EH (cell line): ENCODE measurements at places on chromosomes 4 and X.

DNA sequence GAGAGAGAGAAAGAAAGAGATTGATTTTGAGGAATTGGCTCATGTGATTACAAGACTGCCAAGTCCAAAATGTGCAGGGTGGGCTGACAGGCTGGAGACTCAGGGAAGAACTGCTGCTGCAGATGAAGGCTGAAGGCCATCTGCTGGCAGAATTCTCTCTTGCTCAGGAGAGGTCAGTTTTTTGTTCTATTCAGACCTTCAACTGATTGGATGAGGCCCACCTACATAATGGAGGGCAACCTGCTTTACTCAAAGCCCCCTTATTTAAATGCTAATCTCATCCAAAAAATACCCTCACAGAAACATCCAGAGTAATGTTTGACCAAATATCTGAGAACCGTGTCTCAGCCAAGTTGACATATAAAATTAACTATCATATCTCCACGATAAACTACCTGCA is 38.2 kb upstream of the MAMLD1 start:
- no peak for DNase-seq

- DNase-seq, result no peak
Observed at GRCh38 chrX:40010550-40011321, 87.0 kb downstream of the BCOR start.

DNA sequence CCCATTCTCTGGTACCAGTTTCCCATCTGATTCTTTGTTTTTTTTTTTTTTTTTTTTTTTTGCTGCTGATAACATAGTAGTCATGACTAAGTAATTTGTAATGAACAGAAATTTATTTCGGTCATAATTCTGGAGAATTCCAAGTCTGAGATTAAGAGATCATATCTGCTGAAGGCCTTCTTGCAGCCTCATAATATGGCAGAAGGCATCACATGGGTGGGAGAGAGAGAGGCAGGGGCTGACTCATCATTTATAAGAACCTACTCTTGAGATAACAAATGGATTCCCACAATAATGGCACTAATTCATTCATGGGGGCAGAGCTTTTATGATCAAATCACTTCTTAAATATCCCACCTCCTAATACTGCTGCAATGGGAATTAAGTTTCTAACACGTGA is 1034.3 kb downstream of the STIM2 start:
- peak; percentile 67 for DNase-seq

DNA sequence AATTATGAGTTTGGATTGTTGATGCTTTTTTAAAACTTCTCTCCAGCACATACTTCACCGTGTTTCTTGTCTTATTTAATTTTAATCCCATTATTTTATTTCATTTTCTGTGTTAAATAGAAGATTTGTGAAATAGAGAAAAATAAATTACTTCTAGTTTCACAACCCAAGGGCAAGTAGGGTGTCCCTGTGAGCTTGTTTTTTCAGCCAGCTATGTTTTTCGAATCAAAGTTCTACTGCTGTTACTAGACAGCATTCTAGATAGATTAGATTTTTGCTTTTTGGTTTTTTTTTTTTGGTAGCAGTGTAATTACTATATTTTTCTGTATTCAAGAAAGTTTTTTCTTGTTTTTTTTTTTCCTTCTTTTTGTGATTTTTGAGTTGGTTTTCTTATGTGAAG is 59.9 kb downstream of the RBPJ start:
- no peak for DNase-seq

GRCh38 chr4:86927843-86928395 is 6.9 kb upstream of the AFF1 start:
- peak; percentile 97 for DNase-seq

DNA sequence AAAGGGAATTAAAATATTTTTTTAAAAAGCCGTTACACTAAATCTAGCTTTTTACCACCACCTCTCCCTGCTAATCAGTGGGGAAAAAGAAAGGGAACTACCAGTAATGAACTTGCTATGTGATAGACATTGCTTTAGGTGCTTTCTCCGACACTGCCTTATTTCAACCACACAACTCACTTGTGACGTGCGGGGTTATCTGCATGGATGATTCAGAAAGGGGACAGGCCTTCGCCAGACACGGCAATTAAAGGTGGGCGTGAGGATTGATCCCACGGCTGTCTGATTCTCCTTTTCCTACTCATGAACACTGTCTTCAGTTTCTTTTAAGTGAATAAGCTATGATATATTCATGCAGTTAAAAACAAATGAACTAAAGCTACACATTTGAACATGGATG is 882 bp upstream of the CXCR3 start:
- DNase-seq, result no peak

DNA sequence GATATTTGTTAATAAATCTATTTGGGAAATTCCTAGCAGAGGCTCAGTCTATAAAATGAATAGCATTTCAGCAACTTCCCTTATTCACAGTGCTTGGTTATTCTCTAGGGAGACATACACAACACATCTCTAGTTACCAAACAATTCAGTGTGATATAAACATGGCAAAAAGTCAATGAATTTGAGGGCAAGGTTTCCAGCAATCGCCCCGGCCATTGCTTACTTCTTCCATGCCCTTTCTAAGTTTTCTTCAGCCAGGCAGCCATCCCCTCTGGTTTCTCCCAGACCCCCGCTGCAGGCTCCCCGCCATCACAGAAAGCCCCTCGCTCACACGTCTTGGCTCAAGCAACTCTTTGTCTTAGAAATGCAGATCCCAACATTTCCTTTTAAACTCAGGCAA is 4.4 kb downstream of the TLR7 start:
- DNase-seq, result no peak

GRCh38 chrX:9160698-9161329 is 126.9 kb upstream of the FAM9B start:
- no peak for DNase-seq

DNA sequence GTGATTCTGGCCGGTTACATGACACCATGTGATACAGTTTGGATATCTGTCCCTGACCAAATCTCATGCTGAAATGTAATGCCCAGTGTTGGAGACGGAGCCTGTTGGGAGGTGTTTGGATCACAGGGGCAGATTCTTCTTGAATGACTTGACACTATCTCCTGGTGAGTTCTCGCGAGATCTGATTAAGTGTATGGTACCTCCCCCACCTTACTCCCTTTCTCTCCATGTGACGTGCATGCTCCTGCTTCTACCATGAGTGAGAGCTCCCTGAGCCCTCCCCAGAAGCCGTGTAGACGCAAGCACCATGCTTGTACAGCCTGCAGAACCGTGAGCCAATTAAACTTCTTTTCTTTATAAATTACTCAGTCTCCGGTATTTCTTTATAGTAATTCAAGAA is 23.6 kb downstream of the CPE start:
- no peak for DNase-seq

DNA sequence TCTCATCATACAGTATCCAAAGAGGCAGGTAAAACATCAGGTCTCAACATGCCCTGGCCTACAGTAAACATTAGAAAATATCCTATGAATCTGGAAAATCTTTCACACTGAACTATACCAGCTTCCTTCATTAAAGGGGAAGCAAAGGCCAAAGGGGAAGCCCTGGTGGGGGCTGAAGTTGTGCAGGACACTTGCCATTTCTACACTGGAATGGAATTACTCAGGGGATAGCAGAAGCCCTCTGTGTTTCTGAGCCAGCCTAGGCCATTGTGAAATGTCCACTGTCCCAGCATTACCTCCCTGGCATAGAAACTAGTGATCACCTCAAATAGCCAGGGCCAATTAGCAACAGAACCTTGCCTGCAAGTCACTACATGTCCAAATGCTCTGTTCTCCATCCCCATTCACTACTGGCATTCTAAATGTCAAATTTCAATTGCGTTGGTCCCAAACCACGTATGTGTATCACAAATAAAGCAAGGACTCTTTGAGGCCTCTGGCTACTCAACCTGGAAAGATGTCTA is 429.9 kb downstream of the AFF2 start:
- no peak for DNase-seq

DNA sequence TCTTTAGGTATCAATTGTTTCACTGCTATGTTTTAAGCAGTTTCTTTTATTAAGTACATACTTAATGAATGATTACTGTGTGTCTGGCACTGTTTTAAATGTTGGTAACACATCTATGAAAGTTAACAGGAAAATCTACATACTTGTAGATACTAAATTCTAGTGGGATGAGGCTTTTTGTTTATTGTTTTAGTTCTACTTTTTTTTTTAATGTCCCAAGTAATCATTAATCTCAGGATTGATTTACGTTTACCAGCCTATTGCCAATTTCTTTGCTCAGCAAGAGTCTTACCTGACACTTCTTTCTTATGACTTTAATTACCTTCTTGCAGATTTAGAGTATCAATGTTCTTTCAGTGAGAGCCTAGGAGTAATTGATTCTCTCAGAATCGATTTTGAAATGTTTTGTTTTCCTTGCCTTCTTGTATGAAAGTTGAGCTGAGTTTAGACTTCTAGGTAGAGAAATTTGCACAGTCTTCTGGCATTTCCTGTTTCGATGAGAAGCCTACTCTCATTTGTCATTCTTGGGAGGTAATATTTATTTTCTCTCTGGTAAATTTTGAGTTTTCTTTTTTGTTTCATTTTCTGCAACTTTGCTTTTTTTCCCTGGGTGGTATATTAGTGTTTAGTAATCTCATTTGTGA is 235.2 kb upstream of the ANKRD50 start:
- DNase-seq, result peak; percentile 25

- DNase-seq, result peak; percentile 74
Observed at GRCh38 chr4:141346144-141346543, 125.4 kb downstream of the ZNF330 start.

DNA sequence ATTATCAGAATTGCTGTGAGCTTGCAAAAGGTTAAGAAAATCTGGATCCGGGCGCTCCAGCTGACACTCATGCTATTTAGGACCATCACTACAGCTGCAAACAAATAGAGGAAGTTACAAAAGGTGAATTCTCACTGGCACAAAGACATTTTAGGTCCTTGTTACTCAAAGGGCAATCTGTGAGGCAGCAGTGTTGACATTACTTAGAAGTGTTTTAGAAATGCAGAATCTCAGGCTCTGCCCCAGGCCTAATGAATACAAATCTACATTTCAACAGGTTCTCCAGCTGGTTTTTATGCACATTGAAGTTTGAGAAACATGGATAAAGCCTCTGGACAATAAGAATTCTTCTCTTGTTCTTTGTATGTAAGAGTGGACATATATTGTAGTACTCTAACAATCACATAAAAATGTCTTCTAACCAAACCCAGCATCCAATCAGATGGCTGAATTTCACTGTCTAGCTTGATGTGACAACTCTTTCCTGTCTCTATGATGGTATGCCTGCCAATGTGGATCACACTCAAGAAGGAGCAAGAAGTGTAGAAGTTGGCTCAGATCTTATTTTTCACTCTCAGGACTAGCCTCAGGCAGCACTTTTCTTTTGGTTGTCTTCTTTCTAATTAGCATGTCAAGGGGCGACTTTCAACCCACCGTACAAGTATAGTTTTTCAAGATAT is 18.8 kb downstream of the SLC7A11 start:
- peak; percentile 41 for DNase-seq
